T-helper 17 cell (primary cell): ENCODE measurements at places on chromosomes 2 and 18.
A peak's percentile ranks its signal among the peaks of the same experiment; 100 is the strongest.

GRCh38 chr18:61360404-61361383 is 27.5 kb downstream of the CDH20 start:
- DNase-seq, result no peak

DNA sequence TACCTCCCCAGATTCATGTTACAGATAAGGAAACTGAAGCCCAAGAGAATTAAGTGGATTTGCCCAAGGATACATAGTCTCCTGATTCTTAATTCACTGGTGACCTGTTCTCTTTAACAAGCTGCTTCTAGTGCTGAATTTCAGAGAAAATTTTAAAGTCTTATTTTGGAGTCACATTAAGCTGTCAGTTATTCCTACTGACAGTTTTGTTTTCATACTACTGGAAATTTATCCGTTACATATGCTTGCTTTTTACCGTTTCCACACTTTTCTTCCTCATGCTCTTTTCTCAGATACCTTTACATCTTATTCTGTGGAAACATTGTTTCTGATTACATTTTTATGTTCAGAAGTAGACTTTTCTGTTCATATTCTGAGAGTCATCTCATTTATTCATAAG is 1.3 kb downstream of the MOB4 start:
- DNase-seq, result no peak

GRCh38 chr2:148430101-148430500 is 214.4 kb upstream of the EPC2 start:
- DNase-seq, result no peak

GRCh38 chr2:174881678-174882077 is 117.4 kb upstream of the CHRNA1 start:
- no peak for DNase-seq

GRCh38 chr2:112138159-112139032 is at the start of gene FBLN7:
TSS of gene FBLN7 (plus strand) at chr2:112138385. CDS start at chr2:112138656, 271 bp downstream.
- DNase-seq, result no peak

DNA sequence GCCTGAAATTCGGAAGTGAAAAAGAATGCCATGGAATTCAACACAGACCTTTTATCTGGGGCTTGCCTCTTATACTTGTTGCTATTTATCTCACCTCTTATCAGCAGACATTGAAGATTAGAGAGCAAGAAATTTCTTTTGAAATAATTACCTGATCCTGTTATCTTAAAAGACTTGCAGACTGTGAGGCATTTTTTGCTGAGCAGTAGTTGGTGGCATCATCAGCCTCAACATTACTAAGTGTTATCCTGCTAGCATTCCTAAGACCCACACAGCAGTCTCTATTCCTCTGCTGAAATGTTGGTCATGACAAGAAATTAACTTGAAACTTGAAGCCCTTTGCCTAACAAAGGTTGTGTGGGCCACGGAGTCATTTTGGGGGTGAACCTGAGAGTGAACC is 186.5 kb downstream of the TRIB2 start:
- no peak for DNase-seq

DNA sequence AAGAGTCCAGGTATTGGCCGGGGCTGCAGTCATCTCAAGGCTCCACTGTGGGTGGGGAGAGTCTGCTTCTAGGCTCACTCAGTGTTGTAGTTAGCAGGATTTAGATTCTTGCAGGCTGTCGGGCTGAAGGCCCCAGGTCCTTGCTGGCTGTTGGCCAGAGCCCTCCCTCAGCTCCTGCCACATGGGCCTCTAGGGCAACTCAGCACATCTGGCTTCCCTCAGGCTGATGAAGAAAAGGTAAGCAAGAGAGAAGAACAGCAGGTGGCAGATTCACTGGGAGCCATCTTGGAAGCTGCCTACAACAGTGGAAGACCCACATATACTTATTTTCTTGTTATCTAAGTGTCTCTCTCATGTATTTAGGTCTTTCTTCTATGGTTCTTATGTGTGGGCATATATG is 4.3 kb downstream of the MRPS9 start:
- no peak for DNase-seq

GRCh38 chr18:56391931-56392590 is 246.3 kb downstream of the TXNL1 start:
- no peak for DNase-seq

DNA sequence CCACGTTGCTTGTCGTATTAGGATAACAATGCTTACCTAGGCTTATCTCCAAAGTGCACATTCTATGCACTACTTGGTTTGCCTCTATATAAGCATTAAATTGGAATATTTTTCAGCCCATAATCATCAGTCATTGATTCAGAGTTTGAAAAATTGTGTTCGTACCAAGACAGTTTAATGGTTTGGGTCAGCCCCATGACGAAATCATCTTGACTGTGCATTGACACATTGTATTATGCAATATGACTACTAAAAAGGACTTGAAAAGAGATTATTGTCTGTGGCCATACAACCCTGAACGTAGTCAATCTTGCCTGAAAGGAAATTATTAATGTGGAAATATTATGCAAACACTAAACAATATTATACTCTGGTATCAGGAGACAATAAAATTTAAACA is 141.3 kb downstream of the EML6 start:
- DNase-seq, result no peak

- no peak for DNase-seq
Observed at GRCh38 chr2:68388772-68389171, 23.7 kb downstream of the PLEK start.

- no peak for DNase-seq
Observed at GRCh38 chr2:239159476-239159911, 241.3 kb downstream of the HDAC4 start.

DNA sequence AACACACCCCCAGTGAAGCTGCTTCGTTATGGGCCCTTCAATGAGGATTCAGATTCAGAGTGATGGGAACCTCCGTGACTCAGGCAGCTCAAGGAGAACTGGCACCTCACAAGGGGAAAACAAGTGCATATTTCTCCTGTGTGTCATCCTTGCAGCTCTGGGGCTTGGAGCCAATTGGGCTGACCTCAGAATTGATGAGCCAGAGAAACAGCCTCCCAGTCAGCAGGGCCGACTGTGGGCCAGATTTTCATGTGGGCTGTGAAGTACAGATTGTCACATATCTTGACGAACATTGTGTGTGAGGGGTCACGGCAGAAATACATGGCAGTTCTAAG is 189.6 kb upstream of the SP5 start:
- no peak for DNase-seq

DNA sequence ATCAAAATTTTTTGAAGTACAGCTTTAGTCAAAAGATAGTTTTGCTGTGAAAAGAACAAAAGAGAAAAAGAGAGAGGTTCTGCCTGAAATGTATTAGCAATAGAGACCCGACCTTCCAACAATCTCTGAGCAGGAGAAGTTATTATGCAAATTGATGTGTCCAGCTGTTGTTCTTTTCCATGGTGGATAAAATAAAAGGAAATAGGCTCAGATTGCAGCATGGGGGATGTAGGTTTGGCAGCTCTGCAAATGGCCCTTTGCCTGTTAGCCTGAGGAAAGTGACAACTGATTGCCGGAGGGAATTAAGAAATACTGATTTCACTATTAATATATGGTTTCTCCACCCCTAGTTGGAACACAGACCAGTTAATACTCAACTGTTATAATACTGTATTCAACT is 1283.2 kb upstream of the NXPH2 start:
- no peak for DNase-seq

DNA sequence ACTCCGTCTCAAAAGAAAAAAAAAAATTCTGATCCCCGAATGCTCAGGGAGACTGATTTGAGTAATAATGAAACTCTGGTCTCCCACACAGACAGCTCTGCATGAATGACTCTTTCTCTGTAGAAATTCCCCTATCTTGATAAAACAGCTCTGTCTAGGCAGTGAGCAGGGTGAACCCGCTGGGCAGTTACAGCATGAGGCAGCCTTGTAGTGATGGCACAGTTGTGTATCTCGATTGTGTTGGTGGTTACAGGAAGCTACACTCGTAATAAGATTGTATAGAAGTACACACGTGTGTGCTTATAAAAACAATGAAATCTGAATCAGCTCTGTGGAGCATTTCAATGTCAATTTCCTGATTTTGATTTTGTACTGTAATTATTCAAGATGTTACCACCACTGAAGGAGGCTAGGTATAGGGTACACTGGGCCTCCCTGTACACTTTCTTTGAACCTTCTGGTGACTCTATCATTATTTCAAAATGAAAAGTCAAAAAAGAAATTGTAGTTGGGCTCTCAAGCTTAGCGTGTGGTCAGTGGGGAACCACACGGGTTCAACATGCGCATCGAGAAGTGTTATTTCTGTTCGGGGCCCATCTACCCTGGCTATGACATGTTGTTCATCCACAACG is 34.9 kb upstream of the ATP8B1 start:
- DNase-seq, result no peak

DNA sequence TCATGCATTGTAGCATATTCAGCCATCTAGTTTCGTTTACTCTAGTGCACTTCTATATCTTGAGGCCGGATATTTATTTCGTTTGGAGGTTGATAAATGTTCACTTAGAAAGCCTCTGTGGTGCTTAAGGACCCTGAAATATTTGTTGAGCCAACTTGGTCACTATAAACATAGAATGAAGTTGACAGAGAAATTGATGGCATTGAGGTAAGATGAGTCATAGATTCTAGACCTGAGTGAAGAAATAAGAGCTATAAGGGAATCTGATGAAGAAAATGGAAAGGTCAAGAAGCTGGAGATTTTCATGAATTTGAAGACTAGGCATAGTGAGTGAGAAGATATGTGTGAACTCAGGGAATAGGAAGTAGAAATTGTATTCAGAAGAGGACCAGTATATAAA is 35.9 kb downstream of the EPC2 start:
- DNase-seq, result no peak

- no peak for DNase-seq
Observed at GRCh38 chr2:24925815-24926214, 5.8 kb upstream of the ADCY3 start.

GRCh38 chr18:48813833-48814489 is 136.8 kb downstream of the SMAD7 start:
- peak; percentile 37 for DNase-seq

DNA sequence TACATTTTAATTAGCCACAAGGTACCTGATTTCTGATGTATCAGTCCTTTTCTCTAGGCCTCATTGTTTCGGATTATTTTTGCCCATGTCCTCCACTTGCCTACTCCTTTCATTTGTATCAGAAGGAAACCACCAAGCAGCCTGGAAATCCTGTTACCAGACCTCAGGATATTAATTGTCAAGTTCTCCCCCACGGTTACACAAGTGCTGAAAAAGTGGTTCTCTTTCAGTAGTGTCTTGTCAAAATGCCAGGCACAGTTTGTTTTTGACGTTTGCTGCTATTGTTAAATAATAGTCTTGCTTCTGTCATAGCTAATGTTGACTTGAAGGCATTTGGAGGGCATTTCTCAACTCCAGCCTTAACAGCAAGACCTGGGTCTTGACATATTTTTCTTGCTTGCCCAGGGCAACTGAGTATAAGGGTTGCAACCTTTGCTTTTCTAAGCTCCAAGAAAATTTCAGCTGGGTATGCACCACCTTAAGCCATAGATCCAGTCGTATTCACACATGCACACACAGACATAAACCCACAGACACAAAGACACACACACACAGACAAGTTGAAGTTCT is 31.0 kb downstream of the INSIG2 start:
- no peak for DNase-seq

DNA sequence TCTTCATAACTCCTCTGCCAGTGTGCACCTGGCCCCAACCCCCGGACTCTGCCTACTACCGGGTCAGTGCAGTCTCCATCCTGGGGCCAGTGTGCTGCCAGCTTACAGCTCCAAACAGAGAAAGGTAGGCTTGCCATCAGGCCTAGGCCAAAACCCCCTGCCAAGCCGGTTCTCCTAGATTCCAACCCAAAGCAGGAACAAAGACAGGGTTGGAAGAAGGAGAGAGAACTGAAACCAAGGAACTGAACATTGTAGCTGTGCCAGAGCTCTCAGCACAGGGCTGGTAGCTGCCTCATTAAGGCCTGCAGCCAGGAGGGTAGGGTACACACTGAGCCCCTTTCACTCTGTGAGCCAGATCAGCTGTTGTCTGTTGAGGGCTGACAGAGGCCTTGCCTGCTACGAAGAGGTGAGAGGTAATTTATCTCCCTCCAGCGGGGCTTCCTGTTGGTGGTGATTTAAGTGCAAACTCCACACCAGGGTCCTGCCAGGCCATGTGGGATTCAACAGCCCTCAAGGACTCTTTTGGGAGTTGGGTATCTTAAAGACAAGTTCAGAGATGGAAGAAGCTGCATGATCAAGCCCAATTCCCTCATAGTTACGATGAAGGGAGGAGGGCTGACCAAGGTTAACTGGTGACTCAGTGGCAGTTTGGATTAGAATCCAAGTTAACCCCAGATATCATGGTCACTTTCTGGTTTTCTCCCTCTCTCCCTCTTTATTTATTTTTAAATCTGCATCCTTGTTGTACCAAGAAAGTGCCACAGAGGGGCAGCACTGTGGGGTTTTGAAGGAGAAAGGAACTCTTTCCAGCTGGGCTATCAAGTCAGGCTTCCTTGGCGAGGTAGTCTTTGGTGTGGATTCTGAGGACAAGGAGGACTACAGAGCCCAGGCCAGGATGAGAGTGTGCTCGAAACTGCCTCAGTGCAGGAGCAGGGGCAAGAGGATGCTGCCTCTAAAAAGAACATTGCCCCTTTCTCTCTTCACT is 48.1 kb downstream of the CYRIA start:
- DNase-seq, result no peak

DNA sequence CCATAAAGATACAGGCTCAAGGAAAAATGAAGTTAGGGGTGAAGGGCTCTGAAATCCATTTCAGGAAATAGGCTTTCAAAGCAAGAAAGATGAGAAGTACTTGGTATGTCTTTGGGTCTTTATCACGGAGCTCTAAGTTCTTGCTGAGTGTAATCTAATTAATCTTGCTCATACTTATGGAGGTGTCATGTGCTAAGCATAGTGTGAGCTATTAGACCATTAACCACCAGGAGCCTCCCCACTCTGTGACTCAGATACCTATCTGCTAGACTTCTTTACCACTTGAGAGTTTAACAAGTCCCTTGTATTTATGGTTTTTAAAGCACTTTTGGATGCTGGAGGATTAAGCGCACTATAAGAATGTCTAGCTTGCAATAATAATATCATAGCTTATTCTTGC is 678.7 kb downstream of the EPHA4 start:
- DNase-seq, result no peak

DNA sequence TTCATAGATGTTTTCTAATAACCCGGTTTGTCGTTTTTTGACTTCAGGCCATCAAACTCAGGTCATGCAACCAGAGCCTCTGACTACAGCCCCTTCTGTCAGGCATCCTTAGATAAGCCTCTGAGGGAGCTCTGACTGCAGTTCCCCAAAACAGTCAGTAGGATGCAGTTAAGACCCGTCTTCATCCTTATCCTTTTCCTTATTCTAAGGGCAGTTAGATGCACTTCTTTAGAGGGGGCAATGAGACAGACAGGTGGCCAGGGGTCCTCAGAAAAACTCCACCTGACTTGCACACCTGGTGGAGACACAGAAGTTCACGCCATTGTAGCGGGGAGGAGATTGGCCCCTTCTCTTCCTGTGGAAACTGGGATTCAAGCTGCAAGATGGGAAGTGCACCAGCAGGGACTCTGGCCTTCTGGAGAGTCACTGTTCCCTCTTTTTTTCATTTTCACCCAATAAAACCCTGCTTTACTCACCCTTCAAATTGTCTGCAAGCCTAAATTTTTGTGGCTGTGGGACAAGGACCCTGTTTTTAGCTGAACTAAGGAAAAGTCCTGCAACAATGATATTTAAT is 104.8 kb upstream of the TFPI start:
- DNase-seq, result no peak
